ENCODE measurements at places on chromosomes 6 and 20.

- DNase-seq: no peak
Observed at GRCh38 chr6:150738092-150738629, 127.3 kb upstream of the MTHFD1L start.

DNA sequence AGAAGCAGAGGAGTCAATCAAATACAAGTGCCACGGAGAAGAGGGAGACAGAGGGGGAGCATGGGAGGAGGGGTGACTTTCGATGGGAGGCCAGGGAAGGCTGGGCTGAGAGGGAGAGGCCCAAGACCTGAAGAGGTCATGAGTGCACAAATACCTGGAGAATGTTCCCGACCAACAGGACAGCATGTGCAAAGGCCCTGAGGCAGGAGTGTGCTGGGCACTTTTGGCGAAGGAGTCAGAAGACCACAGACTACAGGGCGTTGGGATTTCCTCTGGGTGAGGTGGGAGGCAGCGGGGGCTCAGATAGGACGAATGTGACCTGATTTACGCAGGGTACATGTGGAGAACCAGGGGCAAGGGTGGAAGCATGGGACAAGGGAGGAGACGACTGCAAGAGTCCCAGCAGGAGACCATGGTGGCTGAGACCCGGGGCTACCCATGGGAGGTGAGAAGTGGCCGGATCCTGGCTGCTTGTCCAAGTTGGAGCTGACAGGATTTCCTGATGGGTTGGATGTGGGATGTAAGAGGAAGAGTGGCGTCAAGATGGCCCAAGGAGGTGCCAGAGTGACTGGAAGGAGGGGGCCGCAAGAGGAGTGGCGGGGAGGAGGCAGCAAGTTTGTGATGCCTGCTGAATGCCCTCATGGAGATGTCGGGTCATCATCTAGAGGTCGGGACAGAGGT, 23.4 kb downstream of the PREX1 start:
- DNase-seq: no peak

DNA sequence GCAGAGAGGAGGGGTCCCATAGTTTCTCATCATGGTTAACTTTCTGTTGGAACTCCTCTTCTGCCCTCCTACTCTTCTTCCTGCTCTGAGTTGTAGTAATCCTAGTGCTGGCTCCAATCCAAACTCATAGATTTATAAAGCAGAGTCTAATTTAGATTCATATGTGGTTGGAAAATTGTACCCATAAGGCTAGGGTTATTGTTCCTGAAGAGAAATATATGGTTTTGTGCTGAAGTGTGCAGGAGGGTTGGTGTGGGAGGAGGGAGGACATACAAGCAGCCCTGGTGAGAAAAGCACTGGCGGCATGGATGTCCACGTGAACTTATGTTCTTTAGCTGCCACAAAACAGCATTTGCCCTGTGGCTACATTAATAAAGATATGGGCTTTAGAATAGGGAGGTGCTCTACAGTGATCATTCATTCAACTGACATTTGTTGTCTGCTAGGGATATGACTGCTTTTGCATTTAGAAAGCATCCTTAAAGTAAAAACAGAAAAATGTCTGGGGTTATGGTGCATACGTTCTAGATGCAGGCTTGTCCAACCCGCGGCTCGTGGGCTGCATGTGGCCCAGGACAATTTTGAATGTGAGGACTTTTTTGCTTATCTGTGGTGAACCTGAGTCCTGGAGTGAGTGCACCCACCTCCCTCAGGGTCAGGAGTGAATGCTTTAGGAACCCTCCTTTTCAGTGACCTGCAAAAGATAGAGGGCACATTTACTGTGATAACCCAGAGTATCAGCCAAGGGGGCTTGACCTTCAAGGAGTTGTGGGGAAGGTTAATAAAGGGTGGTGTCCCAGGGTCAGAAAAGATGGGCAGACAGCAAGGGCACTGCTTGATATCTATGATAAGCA, 4.1 kb downstream of the HLA-A start:
- no peak for DNase-seq

DNA sequence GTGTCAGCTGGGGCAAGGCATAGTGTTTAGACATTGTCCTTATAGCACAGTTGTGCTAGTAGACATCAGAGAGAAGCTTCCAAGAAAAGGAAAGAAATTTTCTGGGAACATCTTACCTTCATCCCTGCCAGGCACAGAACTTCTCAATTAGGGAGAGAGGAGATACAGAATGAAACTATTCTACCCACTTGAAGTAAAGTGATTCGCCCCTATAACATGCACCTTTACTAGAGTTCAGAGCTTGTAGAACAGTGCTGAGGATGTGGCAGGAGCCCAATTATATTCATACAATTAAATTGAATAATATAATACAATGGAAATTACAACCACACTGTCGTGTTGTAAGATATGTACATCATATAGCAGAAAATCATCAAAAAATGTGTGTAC, 1063.9 kb upstream of the CITED2 start:
- DNase-seq: no peak

- no peak for DNase-seq
Observed at GRCh38 chr20:33861458-33861857, 50.3 kb downstream of the CHMP4B start.

GRCh38 chr6:2970034-2970685, 1.2 kb downstream of the SERPINB6 start:
- no peak for DNase-seq

- no peak for DNase-seq
Observed at GRCh38 chr6:113744861-113745260, 112.3 kb upstream of the MARCKS start.

DNA sequence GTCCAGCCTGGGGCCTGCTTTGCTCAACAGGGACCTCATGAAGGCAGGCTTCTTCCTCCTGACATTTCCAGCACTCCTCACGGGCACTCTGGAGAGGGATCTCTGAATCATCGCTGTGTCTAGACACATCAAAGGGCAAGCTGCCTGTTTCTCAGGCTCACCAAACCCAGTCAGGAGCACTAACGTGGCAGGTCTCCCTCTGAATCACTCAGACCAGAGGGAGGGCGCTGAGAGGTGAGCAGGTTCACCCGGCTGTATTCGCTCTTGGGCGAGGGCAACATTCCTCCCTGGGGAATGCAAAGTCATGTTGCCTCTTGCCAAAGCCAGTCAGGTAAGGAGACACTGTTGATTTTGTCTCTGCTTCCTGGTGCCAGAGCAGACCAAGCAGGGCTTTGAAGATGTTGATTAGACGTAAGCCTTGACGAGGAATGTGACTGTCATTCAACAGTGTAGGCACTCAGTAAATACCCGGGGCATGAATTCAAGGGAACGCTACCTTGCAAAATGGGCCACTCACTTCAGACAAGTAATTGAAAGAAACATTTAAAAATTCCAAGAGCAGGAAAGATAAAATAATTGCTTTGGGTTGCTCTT, 50.1 kb downstream of the CYP24A1 start:
- peak; percentile 100 for DNase-seq

DNA sequence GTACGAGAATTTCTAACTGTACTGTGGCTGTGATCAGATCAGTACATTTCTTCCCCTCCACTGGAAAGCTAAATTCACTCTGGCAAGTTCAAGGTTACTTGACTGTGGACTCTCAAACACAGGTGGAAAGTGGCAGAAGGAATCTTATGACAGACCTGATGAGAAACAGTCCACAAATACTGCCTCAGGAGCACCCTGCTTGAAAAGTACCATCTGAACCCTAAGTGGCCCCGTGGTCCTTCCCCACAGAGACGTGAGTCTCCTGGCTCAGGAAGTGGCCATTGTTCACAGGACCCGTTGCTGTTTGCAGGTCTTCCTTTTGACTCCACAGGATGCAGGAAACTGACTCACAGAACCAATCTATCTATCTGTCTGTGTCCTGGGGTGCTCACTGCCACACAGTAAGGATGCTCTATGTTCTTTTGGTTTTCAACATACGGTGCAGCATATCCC, 47.5 kb upstream of the NHSL1 start:
- DNase-seq: peak; percentile 53

DNA sequence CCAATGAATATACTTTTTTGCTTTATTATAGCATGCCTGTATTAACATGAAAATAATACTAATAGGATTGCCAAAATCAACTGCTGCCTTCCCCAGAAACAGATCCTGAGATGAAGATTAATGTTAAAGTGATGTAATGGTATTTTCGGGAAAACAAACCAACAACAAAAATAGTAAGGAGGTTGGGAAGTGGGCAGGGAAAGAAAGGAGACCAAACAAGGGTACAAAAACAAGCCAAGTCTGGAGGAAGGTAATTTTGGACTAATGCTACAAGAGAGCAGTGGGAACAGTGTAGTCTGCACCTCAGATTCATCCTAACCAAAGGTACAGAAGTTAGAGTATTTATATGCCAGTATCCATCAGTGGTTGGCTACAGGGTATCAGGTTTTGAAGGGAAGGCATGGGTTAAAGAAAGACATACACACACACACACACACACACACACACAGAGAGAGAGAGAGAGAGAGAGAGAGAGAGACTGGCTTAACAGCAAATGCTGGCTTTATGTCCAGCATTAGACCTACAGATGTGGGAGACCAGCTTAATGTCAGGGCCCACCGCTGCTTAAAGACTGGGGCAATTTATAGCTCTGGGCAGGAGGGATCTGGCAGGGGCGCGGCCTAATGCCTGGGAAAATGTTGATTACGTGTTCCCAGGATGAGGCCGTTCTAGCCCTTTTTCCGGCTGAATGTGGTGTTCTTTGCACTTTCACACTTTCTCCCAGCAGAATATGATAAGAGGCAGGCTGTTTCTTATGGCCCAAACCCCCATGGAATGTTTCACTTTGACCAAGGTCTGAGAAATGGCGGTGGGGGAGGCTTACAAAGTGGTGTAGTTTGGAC, 3.8 kb upstream of the SLC17A1 start:
- no peak for DNase-seq

- no peak for DNase-seq
Observed at GRCh38 chr20:20702330-20703245, 9.9 kb downstream of the RALGAPA2 start.

DNA sequence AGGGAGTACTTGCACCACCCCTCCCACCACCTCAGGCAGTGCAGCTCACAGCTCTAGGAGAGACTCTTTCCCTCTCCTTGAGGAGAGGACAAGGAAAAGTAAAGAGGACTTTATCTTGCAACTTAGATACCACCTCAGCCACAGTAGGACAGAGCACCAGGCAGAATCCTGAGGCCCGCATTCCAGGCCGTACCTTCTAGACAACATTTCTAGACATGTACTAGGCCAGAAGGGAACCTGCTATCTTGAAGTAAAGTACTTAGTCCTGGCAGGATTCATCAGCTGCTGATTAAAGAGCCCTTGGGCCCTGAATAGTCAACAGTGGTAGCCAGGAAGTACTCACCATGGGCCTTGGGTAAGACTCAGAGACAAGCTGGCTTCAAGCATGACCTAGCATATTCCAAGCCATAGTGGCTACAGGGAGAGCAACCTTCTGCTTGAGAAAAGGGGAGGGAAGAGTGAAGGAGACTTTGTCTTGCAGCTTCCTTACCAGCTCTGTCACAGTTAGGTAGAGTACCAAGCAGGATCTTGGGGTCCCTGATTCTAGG, 384.4 kb upstream of the RNF217 start:
- DNase-seq: no peak

- no peak for DNase-seq
Observed at GRCh38 chr6:46895930-46896329, 25.8 kb downstream of the ADGRF5 start.

- DNase-seq: peak; percentile 31
Observed at GRCh38 chr6:47478233-47479139, 897 bp downstream of the CD2AP start.

- DNase-seq: no peak
Observed at GRCh38 chr20:20446001-20446400, 78.1 kb downstream of the INSM1 start.

DNA sequence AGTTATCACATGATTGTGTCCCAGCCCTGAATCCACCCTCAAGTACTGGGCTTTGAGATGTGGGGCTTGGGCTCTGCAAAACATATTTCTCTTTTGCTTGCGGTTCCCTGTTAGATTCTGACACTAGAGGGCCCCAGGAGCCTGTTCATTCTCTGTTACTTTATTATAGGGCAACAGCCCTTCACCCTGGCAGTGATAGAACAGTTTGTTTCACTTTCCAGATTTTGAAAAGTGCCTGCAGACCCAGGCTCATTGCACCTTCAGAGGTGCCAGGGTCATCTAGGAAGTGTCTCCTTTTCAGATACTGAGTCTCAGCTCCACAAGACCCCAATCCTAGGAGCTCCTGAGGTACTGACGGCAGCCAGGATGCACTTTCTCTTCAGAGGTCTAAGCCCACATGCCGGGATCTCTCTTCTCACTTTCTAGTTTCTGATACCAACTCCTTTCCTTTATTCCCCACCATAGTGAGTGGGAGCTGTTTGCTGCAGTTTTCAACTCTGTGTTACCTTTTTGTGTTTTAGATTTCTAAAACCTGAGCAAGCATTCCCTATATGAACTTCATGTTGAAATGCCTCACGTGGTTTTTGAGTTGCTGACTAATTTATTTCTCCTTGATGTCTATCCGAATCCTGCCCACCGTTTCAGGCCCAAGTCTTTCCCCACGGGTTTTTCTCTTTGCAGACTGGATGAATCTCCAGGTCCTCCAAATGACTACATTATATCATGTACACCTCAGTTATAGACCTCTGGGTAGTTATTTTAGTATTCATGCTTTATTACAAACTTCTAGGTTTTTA, 10.9 kb downstream of the ABT1 start:
- peak; percentile 52 for DNase-seq

DNA sequence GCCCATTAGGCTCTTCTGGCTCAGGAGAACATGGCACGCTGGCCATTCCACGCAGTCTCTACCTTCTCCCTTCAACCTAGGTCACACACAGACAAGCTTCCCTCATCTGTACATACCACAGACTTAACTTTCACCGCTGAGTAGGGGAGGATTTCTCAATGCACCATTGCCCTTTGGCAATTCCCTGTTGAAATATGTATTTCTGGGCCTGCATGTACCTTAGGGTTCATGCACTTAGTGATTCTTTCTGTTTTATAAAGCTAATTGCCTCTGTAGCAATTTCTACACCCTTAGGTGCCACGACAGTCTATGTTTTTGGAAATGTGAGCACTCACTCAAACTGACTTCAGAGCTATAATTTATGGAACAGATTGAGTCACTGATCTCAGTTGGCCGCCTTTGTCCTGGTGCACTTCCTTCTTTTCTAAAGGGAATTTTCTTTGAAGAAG, 253.8 kb upstream of the PRDM1 start:
- no peak for DNase-seq

- no peak for DNase-seq
Observed at GRCh38 chr6:2990248-2990931, 9.3 kb upstream of the NQO2 start.

DNA sequence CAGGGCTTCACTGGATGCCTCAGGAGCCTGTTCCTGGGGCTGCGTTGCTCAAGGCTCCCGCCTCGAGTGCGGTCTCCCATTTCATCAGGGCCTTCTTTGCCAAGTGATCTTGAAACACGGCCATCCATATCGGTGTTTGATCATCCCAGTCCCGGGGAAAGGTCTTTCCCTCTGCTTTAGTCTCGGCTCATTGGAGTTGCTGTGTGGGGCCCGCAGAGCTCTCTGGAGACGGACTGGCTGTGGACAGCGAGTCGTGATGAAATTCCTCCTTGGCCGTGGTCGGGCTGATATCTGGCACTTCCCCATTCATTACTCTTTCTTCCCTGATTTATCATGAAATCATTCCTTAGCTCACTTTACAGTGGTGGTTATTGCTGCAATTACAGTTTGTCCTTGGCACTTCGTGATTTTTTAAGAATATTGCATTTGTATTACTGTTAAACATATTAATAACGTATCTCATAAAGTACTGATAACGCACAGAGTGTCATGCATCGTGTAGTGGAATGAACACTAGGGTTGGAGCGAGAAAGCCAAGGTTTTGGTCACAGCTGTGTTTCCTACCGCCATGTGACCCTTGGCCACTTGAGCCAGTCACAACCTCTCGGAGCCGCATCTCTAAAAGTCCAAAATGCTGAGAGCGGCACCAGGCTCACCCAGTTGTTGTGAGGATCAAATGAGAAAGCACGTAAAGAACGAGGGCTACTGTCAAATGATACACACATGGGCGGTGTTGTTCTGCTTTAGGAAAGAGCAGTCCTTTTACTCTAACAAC, 71.8 kb downstream of the MTHFD1L start:
- DNase-seq: peak; percentile 5
